Stimulated activated CD4-positive, alpha-beta T cell treated with anti-CD3 and anti-CD28 coated beads, Interleukin-1b, Interleukin-23, amount 100 ng/mL, for 1 hour (primary cell): ENCODE measurements at places on chromosomes 5 and 9.

GRCh38 chr5:179777456-179777855 is 16.3 kb upstream of the LTC4S start:
- no peak for DNase-seq

- DNase-seq, result no peak
Measured at GRCh38 chr5:158952951-158953350, 146.8 kb downstream of the EBF1 start.

- no peak for DNase-seq
Measured at GRCh38 chr9:79685577-79685976, 113.8 kb downstream of the TLE4 start.

DNA sequence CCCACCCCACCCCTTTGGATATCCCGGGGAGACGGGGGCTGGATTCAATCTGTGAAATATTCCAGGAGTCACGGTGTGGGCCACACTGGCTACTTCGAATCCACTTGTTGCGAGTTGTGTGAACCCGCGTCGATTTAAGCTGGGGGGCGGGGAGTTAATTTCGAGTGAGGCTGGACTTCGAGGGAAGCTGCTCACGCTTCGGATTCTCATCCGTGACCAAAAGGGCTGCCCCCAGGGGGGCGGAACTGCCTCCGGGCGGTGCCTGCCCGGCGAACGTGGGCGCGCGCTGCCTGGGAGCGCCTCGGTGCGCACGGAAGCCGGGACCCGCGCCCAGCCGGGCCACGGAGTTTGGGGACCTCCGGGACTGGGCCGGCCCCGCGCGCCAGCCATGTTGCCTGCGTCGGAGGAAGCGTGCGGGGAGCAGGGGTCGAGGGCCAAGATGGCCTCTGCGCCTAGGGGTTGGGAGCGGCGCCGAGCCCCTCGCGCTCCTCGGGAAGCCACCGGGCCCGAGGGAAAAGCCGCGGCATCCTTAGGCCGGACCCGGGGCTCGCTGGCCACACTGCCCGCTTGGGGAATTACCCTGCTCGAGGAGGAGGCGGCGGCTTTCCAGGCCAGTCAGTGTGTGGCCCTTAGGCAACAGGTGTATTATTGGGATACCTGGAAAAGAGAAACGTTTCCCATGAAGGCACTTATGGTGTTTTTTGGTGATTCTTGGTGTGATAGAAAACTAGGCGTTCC is 975 bp downstream of the OCLN start:
- no peak for DNase-seq

DNA sequence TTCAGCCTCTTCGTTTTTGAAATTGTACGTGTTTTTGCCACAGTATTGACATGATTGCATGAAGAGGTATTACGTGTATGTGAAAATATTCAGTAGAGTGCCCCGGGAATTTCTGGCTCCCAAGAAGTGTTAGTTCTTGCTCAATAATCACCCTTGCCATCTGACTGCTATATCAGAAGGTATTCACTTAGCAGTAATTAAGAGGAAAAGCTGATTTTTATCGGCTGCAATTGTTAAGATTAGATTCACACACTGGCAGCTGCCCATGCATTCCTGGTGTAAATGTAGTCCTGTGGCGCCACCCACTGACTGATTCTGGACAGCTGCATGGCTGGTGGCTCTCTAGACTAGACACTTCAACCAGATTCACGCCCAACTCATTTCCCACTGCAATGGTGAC is 440.1 kb upstream of the ADAMTS16 start:
- no peak for DNase-seq
